ENCODE measurements at places on chromosomes 5 and 9.

DNA sequence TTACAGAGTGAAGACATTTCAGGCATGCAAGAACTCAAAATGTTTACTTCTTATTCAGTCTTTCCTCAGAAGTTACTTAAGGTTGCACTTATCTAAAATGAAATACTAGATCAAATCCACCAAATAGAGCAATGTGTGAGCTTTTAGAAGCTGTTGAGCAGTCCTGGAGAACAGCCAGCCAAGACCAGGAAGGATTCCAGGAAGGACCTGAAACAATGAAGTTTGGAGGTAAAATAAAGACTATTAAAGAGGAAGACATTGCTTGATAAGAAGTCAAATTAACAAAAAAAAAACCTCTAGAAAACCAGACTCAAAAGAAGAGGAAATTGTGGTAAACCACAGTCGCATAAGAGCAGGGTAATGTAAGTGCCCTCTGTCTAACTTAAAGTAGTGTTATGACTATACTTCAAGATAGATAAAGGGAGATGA is 156.2 kb upstream of the S1PR3 start:
- peak; percentile 94 for DNase-seq

GRCh38 chr9:90552317-90552716 is 90.3 kb downstream of the DIRAS2 start:
- DNase-seq: no peak

DNA sequence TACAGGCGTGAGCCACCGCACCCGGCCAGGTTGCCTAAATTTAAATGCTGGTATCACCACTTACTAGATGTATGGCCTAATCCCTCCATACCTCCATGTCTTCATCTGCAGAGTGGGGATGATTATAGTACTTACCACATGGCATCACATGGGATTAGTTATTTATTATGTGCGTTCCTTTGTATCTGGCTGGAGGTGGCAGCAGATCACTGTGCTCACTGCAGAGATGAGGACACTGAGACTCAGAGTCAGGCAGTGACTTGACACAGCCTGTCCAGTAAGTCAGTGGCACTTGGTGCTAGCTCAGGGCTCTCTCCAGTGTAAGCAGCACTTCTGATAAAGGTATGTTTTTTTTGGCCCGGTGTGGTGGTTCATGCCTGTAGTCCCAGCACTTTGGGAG is 38.4 kb upstream of the HAND1 start:
- no peak for DNase-seq

DNA sequence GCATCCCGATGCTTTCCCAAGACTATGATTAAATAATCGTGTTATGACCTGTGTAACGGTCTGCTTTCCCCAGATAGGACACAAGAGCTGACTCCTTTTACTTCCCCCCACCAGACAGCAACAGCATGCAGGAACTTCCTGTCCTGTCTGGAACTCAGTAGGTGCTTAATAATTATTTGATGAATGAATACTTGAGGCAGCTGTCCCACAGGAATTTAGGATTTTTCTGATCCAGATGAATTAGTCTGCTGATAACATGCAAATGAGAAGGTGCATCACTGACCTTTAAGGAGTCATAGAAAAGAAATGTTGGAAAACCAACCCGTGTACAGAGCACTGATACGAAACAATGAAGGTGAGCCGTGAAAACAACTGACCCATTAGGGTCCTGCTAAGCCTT is 12.2 kb downstream of the RNF130 start:
- DNase-seq: peak; percentile 60

DNA sequence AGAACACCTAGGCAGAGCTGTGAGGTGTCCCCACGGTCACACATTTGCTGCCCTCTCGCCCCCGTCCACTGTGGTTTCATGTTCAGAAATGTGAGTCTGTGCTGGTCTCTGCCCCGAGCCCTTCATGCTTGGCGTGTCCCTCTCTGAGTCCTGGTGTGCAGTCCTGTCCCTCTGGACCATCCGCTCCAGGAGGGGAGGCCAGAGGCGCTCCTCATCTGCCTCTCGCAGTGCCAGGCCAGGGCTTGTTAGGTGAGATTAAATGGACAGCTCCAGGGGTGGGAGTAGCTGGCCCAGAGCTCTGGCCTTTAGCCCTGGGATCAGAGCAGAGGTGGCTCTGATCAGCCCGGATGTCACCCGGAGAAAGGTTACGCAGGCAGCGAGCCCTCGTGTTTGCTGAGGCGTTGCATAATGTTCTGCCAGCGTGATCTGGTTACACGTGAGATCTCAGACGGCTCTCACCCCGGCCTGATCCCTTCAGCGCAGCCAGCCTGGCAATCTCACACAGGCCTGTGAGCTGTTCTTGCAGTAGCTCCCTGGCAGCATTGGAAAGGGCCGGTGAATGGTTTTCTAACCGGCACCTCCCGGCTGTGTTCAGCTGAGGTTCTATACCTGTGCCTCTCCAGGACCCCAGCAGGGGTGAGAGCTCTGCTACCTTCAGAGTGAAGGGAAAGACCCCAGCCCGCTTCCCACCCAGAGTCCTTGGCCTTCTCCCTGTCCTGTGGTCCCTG is 24.5 kb downstream of the PTGES2 start:
- DNase-seq: no peak

GRCh38 chr9:129840034-129840433 is 4.8 kb downstream of the USP20 start:
- no peak for DNase-seq

DNA sequence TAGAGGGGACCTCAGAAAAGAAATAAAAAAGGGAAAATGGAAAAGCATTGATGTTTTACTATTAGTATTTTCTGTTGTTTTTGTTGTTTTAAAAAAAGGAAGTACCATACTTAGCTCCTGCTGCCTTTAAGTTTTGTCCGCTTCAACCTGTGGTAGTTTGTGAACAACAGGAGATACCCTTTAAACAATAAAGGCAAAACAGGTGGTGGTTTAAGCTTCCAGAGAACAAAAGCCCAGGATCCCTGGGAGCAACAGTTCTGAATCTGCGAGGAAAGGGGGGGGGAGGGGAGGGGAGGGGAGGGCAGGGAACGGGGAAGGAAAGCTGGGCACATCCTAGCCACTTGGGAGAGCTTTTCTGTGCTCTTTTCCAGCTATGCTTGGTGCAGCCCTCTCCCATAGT is 2.1 kb upstream of the PSIP1 start:
- no peak for DNase-seq

GRCh38 chr5:181035991-181036815 is 3.9 kb upstream of the BTNL9 start:
- no peak for DNase-seq

DNA sequence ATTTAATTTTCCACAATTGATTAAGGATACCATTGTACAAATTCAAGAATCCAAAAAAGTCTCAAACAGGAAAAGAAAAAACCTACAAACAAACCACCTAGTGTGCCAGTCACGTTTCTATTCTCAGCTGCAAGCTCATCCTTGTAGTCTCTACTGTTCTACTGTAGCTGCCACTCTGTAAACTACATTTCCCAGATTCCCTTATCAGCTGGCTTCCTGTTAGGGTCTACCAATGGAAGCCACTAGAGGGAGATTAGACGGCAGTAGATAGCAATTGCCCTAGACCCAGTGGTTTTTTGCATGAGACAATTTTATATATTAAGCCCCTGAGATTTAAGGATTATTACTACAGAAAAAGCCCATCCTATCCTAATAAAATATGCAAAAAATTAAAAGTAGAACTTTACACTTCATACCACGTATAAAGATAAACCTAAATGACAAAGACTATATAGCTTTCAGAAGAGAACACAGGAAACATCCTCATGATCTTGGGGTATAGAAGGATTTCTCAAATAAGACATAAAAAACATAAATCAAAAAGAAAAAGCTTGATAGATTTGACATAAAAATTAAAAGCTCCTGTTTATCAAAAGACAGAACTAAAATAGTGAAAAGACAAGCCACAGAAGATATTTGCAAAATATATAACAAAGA is 37.4 kb downstream of the P4HA2 start:
- peak; percentile 70 for DNase-seq

DNA sequence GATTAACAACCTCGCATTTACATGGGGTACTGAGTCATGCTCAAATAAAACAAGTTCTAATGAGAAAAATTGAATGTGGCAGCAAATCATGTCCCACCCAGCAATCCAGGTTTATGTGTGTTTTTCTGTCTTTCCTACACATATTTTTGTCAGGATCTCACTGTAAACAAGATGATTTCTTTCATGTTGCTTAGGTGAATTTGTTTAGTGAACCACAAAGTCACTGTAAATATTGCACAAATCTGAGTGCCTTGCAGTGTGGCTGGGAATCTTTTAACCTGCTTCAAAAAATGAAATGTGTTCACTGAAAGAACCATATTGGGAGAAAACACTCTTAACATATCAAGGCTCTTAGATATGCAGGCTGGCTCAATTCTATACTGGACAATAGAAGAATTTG is 23.1 kb upstream of the ZCCHC7 start:
- DNase-seq: no peak

GRCh38 chr5:132238901-132239500 is 11.3 kb upstream of the P4HA2 start:
- DNase-seq: no peak

- DNase-seq: no peak
These were observed 143.0 kb downstream of the XRCC4 start for GRCh38 chr5:83220331-83220730.

DNA sequence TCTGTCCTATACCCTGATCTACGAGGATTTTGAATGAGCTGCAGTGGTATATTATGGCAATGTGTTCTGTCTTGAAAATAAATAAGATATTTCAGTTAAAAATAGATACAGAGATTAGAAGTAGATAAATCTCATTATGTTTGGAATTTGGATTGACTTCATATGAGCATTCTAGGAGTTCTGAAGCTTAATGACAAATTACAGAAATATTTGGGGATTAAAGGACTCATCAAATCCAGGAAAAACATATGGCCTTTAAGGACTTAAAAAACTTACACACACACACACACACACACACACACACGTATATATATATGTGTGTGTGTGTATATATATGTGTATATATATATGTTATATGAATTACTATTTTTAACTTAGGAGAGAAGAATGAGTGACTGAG is 446.9 kb upstream of the CD180 start:
- peak; percentile 44 for DNase-seq

DNA sequence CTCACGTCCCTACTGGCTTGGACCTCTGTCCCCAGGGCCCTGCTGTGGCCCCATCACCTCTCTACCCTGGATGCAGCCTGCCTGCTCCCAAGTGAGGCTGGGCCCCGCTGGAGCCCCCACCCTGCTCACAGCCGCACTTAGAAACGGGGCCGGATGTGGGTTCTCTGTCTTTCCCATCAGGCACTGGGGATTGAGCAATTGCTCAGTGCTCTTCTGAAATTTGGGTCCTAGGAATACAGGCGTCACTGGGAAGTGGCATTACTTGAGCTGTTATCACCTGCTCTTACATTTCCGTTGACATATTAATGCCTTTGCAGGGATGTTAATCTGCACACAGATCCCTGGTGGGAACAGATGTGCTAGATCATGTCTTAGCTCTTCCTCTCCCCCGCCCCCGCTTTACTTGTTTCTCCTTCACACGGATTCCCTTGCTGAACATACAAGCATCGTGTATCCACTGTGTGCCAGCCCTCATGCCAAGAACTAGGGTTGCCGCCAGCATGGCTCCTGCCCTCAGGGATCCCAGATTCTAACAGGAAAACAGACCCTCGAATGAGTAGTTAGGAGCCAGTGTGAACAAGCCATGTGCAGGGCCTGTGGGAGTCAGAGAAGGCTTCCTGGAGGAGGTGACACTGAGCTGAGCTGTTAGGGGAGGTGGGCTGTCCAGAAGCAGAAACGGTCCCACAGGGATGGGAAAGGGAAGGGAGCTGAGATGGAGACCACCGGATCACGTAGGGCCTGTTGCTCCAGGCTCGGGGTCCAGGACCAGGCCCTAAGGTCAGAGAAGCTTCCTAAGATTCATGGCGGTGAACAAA is 65.1 kb downstream of the NEK6 start:
- no peak for DNase-seq

DNA sequence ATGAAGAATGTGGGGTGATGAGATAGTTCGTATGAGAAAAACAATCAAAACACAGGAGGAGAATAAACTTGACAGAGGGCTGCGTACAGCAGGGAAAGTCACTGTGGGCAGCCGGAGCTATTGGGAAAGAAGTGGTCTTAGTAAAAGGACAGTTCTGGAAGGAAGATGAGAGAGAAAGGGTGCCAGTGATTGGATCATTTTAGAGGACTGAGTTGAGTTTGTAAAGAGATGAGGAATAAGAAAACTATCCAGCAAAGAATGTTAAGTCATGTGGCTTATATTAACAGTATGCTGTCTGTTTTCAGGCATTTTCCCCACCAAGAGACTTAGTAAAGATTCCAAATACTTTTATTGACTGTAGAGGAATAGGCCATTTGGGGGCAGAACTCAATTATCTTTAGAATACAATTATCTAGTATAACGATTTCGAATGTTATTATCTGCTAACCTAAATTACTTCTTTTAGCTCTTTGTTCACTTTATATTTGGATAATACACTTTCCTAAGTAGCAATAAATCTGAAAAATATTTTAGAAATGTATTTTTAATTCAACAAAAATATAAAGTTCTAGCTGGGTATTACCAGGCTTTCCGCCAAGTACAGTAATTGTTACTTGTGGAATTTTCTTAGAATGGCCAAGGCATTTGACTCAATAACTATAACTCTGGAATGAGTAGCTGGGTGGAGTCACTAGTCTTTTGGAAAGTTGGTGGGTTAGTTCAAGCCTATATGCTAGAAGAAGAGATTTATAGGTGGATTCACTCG is 15.5 kb upstream of the LOX start:
- DNase-seq: peak; percentile 70

DNA sequence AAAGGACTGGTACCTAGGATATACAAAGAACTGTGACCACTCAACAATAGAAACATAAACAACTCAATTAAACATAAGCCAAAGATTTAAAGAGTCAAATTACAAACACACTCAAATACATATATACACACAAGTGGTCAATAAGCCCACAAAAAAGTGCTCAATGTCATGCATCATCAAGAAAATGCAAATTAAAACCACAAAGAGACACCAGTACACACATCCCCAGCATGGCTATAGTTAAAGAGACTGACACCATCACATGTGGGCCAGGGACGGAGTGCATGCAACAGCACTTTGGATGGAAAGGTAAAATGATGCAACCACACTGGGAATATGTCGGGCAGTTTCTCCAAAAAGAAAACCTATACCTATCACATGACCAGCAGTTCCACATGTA is 89.7 kb downstream of the CAAP1 start:
- no peak for DNase-seq

DNA sequence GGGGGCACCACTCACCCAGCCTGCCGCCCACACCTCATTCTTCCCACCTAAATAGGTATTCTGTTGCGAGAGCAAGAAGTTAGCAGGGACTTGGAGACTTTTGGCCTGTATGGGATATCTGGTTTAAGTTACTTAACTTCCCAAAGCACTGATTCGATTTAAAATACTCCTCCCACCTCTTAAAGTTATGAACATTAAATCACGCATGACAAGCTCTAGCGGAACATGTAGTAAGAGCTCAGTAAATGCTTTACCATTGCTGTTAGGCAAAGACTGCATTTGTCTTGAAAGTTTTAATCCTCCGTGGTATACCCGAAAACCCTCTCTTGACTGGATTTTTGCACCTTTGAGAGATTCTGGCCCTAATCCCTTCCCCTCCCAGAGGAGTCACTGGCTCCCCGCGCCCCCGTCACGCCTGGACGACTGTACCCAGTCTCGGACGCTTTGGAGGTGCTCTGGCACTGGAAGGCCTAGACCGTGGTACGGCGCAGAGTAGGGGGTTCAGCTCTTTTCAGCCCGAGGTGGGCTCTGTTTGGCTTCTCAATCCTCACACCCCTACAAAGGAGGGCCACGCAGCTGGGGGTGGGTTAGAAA is 4.4 kb downstream of the GDNF start:
- DNase-seq: no peak

GRCh38 chr5:108141676-108142075 is 240.2 kb downstream of the FBXL17 start:
- DNase-seq: no peak

Data from fibroblast of lung (primary cell).